Renal cortex interstitium (tissue), 15 donors: ENCODE measurements at places on chromosomes 4 and X. TPM values are rescaled to one million over a fixed set of nuclear protein-coding genes. Genes with fewer than 3 reads are reported as not detected.

GRCh38 chr4:6059375-6059805 lies 41.2 kb upstream of the C4orf50 start:
- no peak for DNase-seq

GYG2 gene
- 17.8 TPM for polyA plus RNA-seq

DNA sequence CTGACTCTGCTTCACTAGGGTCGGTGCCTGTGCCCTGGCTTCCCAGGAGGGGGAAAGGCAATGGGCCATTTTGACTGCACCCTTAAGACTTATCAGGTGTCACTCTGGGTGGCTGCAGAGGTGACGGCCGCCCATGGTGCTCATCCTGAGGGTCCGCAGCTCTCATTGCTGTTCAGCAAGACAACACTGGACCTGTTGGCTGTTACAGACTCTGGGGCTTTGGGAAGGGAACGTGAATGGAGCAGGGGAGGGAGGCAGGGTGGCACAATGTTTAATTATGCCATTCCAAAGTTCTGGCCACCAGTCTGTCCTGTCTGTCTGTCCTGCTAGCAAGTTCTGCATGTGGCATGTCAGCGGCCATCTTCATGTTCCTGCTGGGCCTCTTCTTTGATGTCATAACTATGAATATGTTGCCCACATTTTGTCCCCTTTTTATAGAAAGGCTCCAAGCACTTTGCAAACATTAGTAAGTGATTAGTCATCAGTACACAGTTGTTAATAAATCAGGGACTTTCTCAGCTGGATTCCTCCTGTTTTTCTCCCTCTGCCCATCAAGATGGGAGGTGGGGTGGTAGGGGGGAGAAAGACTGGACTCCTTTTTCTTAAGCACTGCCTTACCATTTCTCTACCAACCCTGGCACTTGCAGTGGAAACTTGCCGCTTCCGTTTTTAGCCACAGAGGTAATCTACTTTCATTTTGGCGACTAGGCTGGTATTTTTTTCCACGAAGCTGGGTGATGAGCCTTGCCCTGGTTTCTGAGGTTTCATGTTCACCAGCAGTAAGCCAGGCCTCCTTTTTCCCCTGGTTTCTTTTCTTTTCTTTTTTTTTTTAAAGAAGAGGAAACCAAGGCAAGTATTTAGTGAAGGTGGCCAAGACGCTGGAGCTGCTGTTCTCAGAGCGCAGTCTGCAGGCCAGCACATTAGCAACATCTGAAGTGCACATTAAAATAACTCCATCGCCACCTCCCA lies 88.6 kb upstream of the TRIM2 start:
- no peak for DNase-seq

GRCh38 chr4:16824278-16824806 lies 74.1 kb downstream of the LDB2 start:
- no peak for DNase-seq

PNMA6F gene
- 0.15 TPM for polyA plus RNA-seq

ZMYM3 gene
- 65.4 TPM for polyA plus RNA-seq

CLDN2 gene
- 78.3 TPM for polyA plus RNA-seq

DNA sequence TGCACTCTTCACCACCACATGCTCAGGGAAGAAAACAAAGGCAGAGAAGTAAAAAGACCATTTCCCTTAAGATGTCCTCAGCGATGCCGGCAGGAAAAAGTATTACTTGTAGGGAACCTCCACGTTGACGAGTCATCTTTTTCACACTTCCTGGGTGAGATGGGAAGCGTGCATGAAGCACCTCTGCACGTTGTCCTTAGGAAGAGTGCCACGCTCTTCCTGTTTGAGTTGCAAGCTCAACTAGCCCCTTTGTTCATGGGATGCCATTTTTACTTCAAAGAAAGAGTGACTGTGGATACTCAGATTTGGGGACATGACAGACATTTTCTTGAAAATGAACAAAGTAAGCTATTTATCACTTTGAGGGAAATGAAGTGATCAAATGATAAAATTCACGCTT lies 33.8 kb downstream of the DCTD start:
- no peak for DNase-seq

GRCh38 chrX:116694046-116694445 lies 231.3 kb upstream of the CT83 start:
- DNase-seq: no peak

DNA sequence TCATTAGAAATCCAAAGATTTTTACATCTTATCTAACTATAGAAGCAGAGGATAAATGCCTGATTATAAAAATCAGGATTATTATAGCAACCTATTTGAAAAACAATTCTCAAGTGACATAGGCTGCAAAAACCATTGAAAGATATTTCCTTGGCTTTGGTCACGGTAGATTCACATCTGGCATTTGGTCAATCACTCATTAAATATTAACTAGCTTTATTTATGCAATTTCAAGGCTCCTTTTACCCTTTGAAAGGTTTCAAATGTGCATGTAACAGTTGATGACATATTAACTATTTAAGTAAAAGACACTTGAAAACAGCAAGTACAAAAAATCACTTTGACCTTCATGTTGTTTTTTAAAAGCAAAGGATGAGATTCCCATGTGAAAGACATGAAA lies 98.1 kb downstream of the MMRN1 start:
- DNase-seq: peak; percentile 28
